Thyroid gland (tissue), 4 donors: ENCODE measurements at places on chromosomes 1 and 21. TPM values are rescaled to one million over a fixed set of nuclear protein-coding genes. Genes with fewer than 3 reads are reported as not detected.

PLA2G2C gene
- total RNA-seq: not detected

PRKAA2 gene
- 16.5 TPM for total RNA-seq

DNA sequence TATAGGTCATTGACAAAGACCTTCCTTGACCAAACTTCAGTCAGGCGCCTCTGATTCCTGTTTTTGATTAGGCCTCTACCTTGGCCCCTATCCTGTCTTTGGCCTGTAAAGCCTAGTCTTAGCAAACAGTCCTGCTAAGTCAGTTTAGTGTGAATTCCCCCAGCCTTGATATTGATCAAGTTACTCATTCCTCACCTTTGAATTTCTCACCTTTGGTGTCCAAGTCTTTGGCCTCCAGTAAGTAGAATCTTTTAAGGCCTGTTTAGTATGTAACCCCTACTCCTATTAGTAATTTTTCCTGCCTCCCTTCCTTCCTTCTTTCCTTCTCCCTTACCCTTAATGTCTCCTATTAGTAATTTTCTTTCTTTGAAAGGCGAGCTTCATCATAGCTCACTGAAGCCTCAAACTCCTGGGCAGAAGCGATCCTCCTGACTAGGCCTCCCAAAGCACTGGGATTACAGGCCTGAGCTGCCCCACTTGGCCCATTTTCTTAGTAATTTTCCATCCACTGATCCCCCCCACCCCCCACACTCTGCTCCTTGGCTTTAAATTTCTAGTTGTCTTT, 13.0 kb upstream of the ZNF692 start:
- no peak overlapping the region for H3K4me3 ChIP-seq
- H3K4me1 ChIP-seq: peaks cover 9% of the 10 kb centered on the region
- DNase-seq: no peak

DNA sequence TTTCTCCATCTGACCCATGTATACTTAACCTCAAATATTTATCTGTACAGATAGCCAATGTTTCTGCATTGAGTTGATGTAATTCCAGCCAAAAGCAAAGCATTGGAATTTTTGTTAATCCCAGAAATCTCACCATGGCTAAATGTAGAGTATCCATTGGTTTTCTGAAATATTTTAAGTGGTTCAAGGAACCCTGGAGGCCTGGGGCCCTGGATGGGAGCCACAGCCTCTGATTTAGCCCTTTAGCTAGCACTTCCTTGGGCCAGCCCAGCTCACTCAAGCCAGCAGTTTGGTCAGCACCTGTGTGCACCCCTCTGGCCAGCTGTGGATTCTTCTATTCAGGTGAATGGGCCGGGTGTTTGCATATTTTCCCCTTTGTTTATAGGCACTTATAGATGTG, 18.8 kb upstream of the EPS8L3 start:
- no peak overlapping the region for H3K4me3 ChIP-seq
- no peaks in the 10 kb centered on the region for H3K27me3 ChIP-seq
- no peak overlapping the region for H3K27ac ChIP-seq
- H3K4me1 ChIP-seq: peaks cover 25% of the 10 kb centered on the region
- no peaks in the 10 kb centered on the region for H3K36me3 ChIP-seq

GRCh38 chr1:109929588-109930251, 19.1 kb downstream of the CSF1 start:
- H3K4me1 ChIP-seq: peaks cover 21% of the 10 kb centered on the region
- peaks cover 26% of the 10 kb centered on the region for H3K36me3 ChIP-seq
- H3K27ac ChIP-seq: peak overlapping the region; percentile 78
- no peak overlapping the region for H3K4me3 ChIP-seq

GRCh38 chr1:29096231-29096886, 27.3 kb downstream of the TMEM200B start:
- H3K27me3 ChIP-seq: no peaks in the 10 kb centered on the region
- no peak for DNase-seq
- H3K4me1 ChIP-seq: no peaks in the 10 kb centered on the region
- H3K27ac ChIP-seq: no peak overlapping the region

DNA sequence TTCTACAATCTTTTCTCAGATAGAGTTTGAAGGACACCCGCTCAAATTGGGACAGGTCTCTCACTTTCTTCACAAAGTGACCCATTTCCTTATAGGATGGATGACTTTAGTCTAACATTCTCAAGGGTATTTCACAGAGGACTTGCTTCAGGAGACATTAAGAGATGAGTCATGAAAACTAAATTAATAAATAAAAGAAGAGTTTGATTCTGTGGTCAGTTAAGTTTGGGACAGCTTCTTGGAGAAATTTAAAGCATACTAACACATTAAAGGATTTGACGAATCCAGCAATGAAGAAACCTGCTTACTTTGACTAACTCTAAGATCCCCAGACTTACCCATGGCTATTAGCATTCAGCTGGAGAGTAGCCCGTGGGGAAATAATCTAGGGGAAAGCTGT, 95.6 kb upstream of the RAB3GAP2 start:
- peaks cover 6% of the 10 kb centered on the region for H3K4me1 ChIP-seq
- no peaks in the 10 kb centered on the region for H3K27me3 ChIP-seq
- H3K4me3 ChIP-seq: no peak overlapping the region
- DNase-seq: no peak

DNA sequence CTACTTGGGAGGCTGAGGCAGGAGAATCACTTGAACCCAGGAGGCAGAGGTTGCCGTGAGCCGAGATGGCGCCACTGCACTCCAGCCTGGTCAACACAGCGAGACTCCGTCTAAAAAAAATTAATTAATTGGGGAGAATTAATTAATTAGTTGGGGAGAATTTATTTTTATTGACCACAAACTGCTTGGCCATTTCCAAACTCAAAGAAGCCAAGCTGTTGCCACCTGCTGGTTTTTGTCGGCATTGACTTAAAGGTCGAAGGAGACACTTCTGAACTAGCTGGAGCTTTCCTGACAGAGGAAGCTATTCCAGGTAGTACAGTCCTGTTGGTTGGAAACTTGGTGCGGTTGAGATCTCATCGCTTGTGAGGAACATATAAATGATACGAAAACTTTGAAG, 13.1 kb downstream of the MAP1LC3C start:
- no peaks in the 10 kb centered on the region for H3K4me1 ChIP-seq
- no peaks in the 10 kb centered on the region for H3K36me3 ChIP-seq
- no peak overlapping the region for H3K4me3 ChIP-seq
- DNase-seq: no peak
- H3K27ac ChIP-seq: no peak overlapping the region
